ENCODE measurements at places on chromosomes 7 and 10.

- DNase-seq, result no peak
Observed at GRCh38 chr7:33039257-33039902, 23.2 kb downstream of the NT5C3A start.

DNA sequence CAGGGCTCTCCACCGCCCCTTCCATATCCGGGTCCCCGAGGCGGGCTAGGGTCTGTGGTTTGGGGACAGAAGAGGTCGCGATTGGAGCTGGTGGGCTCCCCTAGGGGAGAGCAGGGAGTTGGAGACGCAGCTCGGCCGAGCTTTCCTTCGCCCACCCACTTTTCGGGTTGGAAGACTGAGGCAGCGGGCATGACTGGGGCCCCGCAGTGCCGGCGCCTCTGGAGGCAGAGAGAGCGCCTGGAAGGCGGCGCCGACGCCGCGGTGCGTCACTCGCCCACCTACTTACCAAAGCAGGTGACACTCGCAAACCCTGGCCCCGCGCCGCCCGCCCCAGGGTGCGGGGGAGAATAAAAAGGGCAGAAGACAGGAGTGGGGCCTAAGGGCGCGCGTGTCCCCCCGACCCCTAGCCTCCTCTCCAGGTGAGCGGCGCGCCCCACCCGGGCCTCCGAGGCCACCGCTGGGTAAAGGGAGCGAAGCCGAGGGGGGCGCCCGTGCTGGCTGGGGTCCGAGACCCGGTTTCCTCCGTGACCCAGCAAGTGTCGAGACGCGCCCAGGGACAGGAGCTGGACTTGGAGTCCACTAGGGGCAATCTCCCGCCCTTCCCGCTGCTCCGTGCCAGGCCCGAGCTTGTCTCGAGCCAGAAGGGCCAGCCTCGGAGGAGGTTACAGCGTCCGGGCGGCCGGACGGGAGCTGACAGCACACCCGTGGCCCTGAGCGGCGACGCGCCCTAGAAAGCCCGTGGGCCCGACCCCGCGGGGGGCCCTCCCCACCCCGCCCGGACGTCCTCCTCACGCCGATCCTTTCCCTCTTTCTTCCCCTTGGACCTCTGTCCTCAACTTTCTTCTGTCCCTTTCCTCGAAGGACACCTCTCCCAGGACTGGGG lies 34.4 kb upstream of the GRID1 start:
- DNase-seq, result no peak

DNA sequence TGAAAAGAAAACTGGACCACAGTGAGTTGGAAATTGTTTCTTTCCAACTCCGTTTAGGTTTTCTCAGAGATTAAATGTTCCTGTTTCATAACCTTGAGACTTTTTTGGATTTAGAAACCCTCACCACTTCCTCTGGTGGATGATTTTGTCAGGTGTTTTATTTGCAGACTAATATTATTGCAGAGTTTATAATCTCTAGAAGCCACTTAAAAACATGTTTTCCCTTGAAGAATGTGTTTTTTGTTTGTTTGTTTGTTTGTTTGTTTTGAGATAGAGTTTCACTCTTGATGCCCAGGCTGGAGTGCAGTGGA lies 520 bp upstream of the MICU1 start:
- no peak for DNase-seq

DNA sequence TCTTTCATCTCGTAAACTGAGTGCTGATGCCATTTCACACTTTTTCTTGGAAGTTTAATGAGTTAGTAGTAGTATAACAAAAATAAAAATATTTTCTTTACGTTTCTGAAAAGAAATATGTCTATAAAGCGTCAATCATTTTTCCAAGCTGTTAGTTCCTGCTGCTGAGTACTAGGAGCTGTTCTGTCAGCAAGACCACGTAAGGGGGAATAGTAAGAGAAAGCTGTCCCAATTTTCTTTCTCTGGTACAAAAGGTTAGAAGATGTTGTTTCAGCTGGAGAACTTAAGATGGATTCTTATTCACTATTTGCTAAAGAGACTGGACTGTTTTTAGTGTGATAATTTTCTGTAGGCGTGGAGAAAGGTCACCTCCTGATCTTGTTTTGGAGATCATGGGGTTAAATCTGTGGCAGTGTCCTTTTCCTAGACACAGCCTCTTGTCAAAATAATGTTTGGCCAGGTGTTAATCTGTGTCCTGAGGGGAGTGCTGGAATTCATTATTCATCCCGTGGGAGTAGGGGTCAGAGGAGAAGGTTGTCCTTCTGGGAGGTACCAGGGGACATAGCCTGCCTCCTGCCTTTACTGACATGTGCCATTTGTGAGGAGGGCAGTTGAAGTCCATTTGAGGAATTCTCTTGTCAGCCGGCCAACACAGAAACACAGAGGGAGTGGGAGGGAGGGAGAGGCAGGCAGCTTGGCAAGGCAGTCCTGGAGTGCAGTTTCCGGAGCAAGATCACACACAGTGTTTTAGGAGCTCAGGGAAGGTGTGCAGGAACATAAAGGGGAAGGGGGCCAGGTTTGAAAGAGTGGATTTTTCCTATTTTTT lies 368.7 kb downstream of the AUTS2 start:
- DNase-seq, result no peak

DNA sequence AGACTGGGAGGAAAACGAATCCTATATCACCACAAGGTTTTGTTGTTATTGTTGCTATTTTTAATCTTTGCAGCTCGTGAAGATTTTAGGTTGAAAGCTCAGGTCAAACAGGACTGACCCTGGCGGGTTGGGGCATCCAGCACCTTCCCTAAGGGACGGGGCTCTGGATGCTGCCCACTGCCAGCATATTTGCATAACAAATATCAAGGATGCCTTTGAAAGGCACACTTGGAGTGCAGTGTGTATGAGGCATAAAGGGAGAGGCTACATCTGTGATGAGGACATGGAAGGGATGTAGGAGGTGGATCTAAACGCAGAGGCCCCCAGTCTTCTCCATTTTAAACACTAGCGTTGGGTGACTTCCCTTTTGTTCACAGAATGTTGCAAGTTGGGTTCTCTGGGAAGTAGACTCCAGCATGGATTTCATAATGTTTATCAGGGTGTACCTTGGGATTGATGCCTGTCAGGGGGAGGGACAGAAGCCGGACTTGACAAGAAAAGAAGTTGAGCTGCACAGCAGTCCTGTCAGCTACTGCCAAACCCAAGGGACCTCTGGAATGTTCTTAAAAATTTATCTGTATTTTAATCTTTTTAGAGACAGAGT lies 181.1 kb upstream of the IMMP2L start:
- no peak for DNase-seq

GRCh38 chr7:154911862-154912455 lies 91.0 kb downstream of the PAXIP1 start:
- DNase-seq, result no peak

DNA sequence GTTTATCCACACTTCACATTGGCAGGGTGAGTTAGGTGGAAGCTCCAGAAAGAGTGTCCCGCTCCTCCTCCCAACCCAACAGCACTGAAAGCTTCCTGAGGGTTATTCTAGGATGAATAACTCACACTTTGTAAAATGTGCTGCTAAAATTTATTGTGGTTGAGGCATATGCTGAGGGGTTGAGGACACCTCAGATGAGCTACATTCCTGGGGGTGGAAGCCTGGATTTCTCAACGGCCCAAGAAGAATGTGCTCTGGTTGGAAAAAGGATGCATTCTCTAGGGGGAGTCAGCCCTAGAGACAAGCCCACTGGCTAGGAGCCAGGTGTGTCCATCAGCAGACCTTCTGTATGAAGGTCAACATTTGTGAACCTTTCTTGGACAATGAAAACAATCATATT lies 91.5 kb upstream of the PDE1C start:
- no peak for DNase-seq

DNA sequence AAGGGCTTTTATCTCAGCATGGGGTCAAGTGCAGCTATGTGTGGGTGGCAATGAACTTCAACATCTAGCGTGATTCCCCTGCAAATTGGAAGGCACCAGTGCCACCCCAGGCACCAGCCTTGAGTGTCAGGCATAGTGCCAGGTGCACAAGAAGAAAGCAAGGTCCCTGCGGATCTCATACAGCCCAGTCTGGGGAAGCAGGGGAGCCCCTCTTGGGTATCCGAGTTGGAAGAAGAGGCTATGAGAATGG lies 269.0 kb downstream of the RPS24 start:
- DNase-seq, result no peak

DNA sequence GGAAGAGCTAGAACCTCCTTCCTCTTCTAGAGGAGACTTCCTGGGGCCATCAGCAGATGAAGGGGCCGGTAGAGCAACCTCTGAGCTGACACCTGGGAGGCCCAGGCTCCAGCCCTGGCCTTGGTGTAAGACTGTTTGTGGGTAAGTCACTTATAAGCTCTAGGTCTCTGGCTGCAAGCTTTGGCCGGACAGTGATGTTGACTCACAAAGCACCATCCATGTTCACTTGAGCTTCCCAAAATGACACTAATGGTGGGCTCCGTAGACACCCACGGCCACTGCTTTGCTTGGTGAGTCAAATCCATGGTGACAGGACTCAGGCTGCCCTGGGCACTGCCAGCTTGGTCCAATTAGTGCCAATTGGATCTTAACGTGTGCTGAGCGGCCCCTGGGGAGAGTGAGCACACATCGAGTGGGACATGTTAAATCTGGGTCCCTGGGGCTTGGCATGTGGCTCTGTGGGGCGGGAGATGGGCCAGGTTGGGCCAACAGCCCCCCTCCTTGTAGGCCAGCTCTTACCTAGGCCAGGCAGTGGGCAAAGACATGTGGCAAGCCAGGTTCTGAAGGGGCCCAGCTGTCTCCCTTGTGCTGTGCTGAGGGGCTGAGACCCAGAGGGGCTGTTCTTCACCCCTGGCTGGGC lies 16.7 kb downstream of the NEURL1 start:
- DNase-seq, result no peak

- no peak for DNase-seq
Observed at GRCh38 chr10:78960316-78960800, 108.4 kb upstream of the ZMIZ1 start.

GRCh38 chr10:13848520-13849445 lies 262.0 kb downstream of the PRPF18 start:
- no peak for DNase-seq

GRCh38 chr7:19296617-19297016 lies 151.4 kb upstream of the FERD3L start:
- no peak for DNase-seq

DNA sequence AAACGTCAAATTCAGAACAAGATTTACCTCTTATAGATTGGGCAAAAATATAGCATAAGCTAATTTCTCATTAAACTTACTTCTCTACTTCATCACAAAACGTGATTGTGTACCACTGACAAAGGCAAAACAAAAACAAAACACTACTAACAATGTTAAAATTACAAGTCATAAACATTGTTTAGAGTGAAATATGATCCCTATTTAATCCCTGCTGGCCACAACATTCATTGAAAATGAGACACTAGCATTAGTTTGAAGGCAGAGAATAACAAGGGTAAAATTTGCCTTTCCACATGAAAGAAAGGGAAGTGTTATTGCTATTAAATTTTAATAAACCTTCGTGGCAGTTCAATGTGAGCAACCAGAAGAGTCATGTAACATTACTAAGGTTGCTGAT lies 45.0 kb downstream of the SEMA3A start:
- DNase-seq, result no peak

- DNase-seq, result no peak
Observed at GRCh38 chr7:36668080-36668479, 56.2 kb downstream of the AOAH start.

DNA sequence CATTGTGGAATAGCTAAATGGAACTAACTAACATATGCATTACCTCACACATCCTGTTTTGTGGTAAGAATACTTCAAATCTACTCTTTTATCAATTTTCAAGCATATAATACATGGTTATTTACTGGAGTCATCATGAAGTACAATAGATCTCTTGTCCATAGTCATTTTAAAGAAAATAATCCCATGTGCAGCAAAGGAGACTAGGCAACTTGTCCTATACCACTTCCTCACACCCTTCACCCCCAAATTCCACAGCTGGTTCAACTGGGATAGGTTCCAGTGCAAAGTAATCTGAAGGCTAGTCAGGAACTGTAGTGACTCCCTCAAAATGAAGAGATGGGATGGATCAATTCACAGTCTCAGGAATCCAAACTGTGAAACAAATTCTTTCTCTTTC lies 176.1 kb downstream of the SGMS1 start:
- no peak for DNase-seq

DNA sequence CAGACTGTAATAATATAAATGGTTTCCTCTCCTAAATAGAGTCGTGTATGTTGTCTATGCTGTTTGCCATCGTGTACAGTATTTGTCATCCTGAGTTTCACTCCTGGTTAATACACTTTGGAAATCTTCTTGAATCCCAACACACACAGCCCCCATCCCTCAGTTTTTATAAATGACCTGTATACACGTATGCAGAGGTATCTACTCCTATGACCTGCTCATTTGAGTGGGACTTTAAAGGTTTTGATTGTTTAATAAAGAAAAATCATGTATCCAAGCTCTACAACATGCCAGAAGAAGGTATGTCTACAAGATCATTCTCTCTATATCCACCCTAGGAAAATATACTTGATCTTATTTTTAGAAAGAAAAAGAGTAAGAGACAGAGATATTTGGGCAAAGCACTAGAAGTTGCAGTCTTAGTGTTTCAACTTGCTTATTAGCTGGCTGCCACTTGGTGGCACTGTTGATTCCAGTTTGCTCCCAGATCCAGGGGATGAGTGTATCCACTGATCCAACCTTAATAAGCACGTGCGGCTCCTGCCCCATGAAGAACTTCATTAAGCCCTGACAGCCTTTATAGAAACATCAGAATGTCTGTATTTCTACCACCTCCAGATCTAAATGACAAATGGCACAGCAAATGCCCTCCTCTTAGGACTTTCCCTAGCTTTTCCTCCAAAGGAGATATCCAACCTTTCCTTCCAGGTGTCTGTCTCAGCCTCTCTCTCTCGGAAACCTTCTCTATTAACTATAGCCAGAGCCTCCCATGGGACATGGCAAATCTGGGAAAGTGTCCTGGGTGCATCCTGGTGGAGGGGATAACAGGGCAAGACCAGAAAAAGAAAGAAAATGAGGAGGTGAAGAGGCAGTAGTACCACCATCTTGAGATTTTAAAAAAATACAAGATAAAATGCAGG lies 181.6 kb upstream of the NEBL start:
- no peak for DNase-seq

DNA sequence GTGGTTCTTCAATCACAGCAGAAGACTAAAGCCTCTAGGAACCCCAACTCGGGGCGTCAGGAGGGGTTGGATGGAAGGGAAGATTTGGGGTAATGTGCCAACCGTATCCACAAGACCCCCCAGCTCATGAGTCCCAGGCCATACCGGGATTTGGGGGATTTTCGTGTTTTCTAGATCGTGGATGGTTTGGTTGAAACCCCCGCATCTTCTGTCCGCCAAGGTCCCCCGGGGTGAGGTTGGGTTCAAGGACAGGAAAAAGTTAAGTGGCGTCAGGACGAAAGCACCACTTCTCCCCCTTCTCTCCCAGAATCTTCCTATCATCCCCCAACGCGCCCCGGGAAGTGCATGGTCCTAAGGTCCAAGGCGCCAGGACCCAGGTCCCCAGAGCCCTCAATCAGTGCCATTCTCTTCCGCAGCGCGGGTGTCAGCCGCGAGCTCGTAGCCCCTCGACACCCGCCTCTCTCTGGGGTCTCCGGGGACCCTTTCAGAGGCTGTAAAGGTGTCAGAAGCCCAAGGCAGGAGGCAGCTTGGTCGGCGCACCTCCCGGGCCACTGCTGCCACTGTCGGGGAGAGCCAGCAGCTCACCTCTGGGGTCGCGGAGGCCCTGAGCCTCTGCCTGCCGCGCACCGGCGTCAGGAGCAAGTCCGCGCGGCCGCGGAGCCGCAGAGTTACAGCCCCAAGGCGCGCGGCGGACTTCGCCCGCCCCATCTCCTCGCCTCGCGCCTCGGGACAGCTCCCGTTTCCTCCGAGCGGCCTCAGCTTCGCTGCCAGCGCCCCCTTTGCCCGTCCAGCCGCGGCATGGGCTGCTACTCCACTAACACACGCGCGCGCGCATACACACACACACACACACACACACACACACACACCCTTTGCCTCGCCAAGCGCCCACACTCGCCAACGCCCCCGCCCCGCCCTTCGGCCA lies 1.5 kb downstream of the MKX start:
- DNase-seq, result no peak

GRCh38 chr7:75772081-75773077 lies at the start of gene CCL26:
CCL26 (minus strand) TSS chr7:75772211; CDS start chr7:75772176, 35 bp downstream.
- DNase-seq, result no peak
